ENCODE measurements at places on chromosomes 12 and 14.

DNA sequence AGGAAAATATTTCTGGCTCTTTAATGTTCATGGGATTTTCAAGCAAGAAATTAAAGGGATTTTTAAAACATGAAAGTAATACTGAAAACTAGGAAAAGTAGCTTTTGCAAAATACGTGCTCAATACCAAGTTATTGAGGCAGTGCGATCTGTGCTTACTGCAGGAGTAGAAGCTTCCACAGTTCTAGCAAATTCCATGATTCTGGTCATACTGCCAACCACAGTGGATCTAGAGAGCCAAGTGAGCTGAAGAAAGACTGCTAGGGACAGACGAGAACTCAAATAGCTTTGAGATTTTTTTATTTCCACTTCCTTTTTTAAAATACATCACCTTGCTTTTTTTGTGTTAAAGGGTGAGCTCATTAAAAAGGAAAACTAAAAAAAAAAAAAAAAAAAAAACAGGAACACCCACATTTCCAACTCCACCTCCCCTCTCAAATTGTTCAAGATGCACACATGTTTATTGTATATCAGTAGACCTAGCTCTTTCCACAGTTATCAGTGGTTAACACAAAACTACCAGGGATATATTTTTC is 26.2 kb downstream of the EGLN3 start:
- DNase-seq, result no peak

DNA sequence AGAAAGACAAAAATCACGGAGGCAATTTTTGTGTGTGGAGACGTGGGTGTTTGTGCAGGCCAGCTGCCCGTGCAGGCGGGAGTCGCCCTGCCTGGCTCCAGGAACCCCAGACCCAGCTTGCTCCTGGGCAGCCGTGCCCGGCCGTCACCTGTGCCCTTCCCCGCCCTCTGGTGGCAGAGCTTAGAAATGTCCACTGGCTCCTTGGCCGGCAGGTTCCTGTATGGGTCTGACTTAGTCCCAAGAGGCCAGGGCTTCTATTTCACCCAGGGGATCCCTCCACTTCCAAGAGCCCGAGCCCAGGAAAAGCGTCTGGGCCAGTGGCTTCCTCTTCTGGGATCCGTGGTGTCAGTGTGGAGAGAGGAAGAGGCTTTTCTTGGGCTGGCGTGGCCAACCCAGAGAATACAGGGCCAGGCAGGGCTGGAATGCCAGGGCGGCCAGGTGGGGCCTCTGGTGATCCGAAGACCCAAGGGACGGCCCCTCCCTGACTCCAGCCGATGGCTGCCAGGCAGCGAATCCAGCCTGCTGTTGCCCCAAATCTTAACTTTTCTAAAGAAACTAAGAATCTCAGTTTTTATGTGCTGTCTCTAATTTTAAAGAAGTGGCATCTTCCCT is 120.9 kb downstream of the TMEM132C start:
- no peak for DNase-seq

DNA sequence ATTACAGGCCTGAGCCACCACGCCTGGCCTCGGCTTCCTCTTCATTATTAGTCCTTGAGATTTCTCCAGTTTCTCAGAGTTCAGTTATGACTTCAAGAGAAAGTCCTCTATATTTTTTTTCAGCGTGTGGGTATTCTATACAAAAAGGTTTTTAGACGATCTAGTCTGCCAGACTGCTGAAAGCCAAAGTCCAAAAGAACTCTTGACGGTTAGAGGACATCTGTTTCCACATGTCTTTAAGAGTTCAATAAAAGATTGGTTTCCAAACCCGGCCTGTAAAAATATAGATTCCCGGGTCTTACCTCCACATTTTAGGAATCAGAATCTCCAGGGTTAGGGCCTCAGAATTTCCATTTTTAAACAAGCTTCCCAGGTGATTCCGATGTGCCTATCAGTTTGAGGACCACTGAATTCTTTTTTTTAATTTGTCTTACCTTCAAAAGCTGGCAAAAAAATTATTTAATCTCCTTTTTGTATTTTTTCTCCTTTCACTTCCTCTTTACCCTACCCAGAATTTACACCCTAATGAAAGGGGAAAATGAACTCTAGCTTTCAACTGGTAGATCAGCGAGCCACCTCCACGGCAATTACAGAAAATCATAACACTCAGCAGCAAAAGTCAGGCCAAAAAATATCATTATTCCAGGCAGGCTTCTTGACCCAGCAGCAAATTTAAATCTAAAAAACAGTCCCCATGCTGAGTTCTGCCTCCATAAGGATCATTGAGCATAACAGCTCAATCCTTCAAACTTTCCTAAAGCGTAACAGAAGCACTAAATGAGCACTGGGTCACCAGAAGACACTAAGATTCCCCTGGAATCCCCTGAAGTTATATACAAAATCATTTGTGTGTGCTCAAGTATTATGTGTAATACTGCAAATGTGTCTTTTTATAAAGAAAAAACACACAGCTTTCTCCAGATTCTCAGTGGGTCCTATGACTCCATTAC is 8.7 kb downstream of the NT5DC3 start:
- DNase-seq, result no peak

DNA sequence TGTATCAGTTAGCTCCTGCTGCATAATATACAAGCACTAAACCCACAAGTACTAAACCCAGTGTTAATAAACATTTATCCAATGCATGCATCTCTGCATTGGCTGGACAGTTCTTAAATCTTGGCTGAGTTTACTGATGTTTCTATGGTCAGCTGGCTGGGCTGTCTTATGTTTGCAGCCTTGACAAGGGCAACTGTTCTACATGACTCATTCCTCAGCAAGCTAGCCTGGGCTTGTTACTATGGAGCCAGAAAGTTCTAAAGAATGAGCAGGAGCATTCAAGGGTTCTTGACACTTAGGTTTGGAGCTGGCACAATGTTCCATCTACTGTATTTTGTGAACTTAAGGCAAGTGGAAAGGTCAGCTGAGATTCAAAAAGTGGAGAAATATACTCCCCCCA is 199.1 kb downstream of the GLT1D1 start:
- DNase-seq, result no peak

DNA sequence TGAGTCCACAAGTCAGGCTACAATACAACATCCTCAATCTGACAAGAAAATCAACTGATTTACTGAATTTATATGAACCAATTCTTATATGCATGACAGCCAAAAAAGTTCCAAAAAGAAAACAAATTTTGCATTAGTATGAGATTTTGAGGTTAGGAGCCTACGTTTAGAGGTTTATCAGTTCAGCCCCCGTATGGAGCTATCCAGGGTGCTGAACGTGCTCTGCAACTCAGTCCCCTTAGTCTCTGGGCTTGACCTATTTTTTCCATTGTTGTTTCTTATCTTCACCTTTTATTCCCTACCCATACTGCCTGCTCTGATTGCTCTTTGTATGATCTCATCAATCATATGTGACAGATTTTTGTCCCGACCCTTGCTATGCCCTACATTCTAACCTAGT is 693.0 kb downstream of the NRXN3 start:
- no peak for DNase-seq

DNA sequence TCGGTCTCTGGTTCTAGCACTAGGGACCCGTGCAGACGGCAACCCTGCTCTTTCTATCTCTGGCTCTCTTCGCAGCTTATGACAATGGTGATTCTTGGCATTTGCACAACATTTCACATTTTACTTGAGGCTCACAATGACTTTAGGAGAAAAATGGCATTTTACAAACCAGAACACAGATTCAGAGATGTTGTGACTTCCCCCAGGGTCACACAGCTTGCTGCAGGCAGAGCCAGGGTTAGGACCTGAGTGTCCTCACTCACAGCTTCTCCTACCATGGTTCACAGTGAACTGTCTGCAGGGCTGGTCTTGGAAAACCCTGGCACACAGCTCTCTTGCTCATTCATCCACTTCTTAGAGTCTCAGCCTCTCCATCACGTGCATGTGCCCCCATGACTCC is 23.7 kb downstream of the P2RX7 start:
- no peak for DNase-seq

GRCh38 chr12:90897986-90898385 is 57.0 kb downstream of the CCER1 start:
- no peak for DNase-seq

GRCh38 chr12:66482351-66483203 is 180.3 kb downstream of the HELB start:
- no peak for DNase-seq

DNA sequence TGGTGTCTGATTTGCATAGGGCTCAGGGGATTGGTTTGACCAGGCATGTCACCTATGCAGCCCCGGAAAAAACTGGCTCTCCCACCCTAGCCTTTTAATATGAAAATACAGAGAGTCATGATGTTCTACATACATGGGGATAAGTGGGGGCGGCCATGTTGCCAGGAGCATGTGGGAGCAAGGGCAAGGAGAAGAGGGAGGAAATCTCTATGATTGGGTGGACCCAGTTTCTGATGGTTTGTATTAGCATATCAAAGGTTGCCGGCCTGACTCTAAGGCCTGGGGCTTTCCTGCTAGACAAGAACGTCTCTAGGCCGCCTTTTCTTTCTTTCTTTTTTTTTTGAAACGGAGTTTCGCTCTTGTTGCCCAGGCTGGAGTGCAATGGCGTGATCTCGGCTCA is 123.4 kb upstream of the CPSF6 start:
- DNase-seq, result no peak

GRCh38 chr14:55802986-55803872 is 223.2 kb downstream of the KTN1 start:
- no peak for DNase-seq

DNA sequence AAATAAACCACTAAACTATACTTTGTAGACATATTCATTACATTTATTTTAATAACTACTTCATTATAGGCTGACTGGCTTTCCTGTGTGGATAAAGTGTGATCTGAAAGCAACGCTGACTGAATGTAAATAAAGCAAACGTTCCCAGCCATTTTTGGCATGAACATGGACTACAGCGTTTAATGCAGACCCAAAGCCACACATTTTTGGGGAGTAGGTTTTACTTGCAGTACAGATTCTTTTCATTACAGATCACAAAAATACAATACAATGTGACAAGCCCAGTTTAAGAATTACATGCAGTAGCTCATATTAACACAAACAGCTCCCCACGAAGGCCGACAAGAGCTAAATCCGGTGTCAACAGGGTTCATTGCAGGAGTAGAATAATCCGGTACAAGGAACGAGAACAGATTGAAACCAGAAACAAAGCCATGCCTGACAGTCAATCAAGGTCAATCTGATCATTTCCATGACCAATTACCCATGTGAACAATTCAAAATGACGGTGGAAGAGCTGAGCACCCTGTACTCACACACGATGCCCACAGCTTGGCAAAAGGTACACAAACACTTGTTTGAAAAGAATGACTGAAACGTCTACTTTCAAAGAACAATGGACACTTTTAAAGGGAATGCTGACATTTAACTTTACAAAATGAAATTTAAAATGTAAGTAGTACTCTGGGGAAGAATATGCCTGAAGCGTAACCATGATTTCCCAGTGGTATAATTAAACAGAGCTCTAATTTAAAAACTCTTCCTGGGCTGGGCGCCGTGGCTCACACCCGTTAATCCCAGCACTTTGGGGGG is 5.3 kb downstream of the BAG5 start:
- DNase-seq, result no peak

DNA sequence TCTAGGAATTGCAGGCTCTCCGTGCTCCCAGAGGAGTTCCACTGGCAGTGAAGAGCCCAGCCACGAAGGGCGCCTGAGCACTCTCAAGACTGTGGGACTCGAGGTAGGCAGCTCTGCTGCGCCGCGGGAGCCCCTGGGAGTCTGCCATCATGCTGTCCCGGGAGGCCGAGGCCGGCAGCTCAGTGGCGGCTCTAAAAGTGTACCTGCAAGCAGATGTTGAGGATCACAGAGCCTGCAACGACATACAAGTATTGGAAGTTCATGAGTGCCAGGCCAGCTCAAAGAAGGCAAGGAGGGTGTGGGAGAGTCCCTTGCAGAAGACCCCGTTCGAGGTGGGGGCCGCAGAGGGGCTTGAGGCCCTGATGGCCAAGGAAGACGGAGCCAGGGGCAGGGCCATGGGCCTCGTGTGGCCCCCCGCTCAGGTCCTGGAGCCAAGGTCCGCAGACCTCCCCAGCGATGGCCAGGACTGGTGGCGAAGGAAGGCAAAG is 62.7 kb downstream of the MUCL1 start:
- DNase-seq, result no peak

GRCh38 chr14:70804556-70805162 is 4.7 kb downstream of the MAP3K9 start:
- no peak for DNase-seq

GRCh38 chr12:113700943-113701342 is 229.3 kb upstream of the LHX5 start:
- DNase-seq, result peak; percentile 46

DNA sequence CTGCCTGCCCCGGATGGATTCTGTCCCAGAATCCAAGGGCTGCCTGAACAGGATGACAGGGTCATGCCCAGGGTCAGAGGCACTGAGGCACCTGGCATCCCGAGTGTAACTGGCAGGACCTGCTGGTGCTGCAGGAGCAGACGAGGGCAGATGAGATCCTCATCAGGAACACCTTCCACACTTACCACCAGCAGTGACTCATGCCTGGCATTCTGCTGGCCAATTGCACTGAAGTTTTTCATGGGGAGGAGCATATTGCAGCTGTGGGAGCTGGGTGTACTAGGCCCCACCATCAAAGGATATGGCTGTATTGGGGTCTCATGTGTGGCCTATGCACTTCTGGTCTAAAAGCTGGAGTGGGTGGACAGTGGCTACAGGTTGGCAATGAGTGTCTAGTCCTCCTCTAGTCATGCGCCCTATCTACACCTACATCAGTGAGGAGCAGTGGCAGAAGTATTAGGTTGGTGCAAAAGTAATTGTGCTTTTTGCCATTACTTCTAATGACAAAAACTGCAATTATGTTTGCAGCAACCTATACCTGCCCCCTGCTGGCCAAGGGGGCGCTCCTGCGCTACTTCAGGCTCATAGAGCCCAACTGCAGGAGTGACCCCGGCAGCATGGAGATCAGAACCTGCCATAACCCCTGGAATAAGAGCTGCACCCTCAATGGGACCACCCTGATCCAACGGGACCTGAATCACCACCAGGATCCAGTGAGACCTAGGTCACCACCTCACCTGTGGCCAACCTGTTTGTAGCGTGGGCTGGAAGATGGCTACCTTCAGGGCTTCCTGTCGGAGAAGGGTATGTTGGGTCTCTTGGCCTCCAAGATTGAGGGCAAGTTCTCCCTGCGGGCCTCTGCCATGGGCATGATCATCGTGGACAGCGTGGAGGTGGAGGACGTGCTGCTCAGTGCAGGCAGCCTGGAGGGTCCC is 8.0 kb upstream of the C12orf42 start:
- DNase-seq, result no peak

GRCh38 chr12:46556105-46556559 is 183.6 kb upstream of the SLC38A2 start:
- DNase-seq, result peak; percentile 97

- no peak for DNase-seq
These were observed 1.0 kb downstream of the KCNA1 start for GRCh38 chr12:4910502-4911315.

DNA sequence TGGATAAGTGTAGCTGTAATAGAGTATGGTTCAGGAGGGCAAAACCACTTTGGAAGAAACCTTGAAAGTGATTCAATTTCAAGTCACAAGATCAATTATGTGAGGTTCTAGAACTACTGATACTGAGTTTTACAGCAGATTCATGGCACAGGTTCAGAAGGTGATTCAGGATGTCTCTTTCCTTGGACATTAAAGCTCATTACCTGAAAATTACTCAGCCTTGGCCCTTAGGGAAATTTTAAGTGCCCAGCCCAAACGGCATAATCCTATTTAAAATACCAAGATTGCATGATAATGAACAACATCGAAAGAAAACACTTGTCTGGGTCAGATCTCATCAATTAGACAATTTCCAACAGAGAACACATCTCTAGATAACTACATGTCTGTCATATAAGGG is 70.2 kb upstream of the SLC38A2 start:
- no peak for DNase-seq

Data from AG09309 (cell line).